ENCODE measurements at places on chromosomes 4 and X.
A peak's percentile ranks its signal among the peaks of the same experiment; 100 is the strongest.

- no peak for DNase-seq
- no peaks in the 10 kb centered on the region for H3K36me3 ChIP-seq
- H3K27ac ChIP-seq = no peak overlapping the region
These were observed 86.7 kb upstream of the C1QTNF7 start for GRCh38 chr4:15340902-15341732.

- no peaks in the 10 kb centered on the region for H3K27me3 ChIP-seq
- H3K4me3 ChIP-seq = no peak overlapping the region
- no peak for DNase-seq
- H3K4me1 ChIP-seq = no peaks in the 10 kb centered on the region
- no peak overlapping the region for H3K27ac ChIP-seq
These were observed 161.1 kb downstream of the TRIML1 start for GRCh38 chr4:188300385-188300784.

GRCh38 chr4:304969-305680, at the start of gene ZNF732:
ZNF732 (minus strand) TSS chr4:305474; CDS start chr4:305310, 164 bp downstream.
- H3K36me3 ChIP-seq = no peaks in the 10 kb centered on the region
- H3K27ac ChIP-seq = no peak within 1 kb of the TSS
- no peaks in the 10 kb centered on the region for H3K4me1 ChIP-seq
- DNase-seq = peak; percentile 69
- H3K4me3 ChIP-seq = peak within 1 kb of the TSS; percentile 29

- no peak for DNase-seq
- no peaks in the 10 kb centered on the region for H3K27me3 ChIP-seq
- H3K4me3 ChIP-seq = no peak overlapping the region
- no peak overlapping the region for H3K27ac ChIP-seq
These were observed 1096.1 kb upstream of the PRKX start for GRCh38 chrX:4809571-4809970.

GRCh38 chr4:136831553-136831952, 700.7 kb downstream of the PCDH18 start:
- DNase-seq = no peak
- H3K4me1 ChIP-seq = no peaks in the 10 kb centered on the region
- no peaks in the 10 kb centered on the region for H3K27me3 ChIP-seq
- H3K27ac ChIP-seq = no peak overlapping the region

DNA sequence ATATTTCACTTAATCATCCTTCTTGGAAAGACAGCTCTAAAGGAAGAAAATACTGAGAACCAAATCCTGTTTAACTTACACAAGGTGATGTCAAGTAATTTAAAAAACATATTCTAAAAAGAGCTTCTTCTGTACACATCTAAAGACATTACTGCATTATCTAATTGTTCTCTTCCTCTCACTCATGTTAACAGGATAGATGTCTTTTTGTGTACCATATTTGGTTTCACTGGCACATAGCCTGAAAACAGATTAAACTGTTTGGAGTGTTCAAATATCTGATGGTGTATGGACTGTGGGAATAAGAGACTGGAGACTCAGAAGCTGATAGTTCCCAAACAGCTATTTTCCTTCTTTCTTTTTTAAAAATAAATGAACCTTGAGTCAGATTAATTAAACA, 213.3 kb upstream of the MAB21L2 start:
- H3K36me3 ChIP-seq = no peaks in the 10 kb centered on the region
- no peaks in the 10 kb centered on the region for H3K27me3 ChIP-seq
- H3K4me3 ChIP-seq = no peak overlapping the region
- H3K4me1 ChIP-seq = no peaks in the 10 kb centered on the region
- no peak overlapping the region for H3K27ac ChIP-seq
- no peak for DNase-seq

GRCh38 chrX:130895299-130895698, 7.7 kb downstream of the ENOX2 start:
- H3K36me3 ChIP-seq = no peaks in the 10 kb centered on the region
- H3K4me1 ChIP-seq = no peaks in the 10 kb centered on the region
- no peak overlapping the region for H3K27ac ChIP-seq
- no peak overlapping the region for H3K4me3 ChIP-seq
- H3K27me3 ChIP-seq = no peaks in the 10 kb centered on the region

DNA sequence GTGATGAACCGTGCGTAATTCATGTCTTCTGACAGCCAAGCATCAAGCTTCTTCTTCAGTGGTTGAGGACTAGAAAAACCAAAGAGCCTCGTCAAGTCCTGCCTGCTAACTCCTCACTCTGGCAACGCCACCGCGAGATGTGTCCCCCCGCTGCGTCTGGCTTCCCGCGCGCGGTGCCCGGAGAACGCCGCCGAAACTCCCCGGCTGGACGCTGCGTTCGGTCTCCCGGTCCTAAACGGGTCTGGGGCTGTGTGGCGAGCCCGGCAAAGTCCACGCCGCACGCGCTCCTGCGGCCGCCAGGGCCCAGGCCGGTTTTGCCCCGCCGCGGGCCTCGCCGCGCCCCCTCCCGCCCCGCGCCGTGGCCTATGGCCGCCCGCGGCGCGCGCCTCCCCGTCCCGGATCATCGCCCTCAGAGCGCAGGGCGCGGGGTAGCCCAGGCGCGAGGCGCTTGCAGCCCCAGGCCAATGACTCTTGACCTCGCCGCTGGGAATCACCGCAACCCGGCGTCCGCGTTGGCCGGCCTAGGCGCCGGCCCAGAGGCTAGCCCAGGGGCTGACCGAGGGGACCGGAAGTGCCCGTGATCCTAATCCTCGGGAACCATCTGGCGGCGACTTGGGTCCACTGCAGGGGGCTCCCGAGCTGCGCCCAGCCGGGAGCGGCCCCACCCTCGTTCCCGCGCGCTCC, at the start of gene AADAT:
Gene AADAT, minus strand, starts transcription at position 289 of the 684 bp plus-strand sequence. Its CDS starts 266 bp downstream, at position 23.
- peak within 1 kb of the TSS; percentile 83 for H3K4me3 ChIP-seq
- no peaks in the 10 kb centered on the region for H3K27me3 ChIP-seq
- no peaks in the 10 kb centered on the region for H3K36me3 ChIP-seq
- no peak for DNase-seq
- no peak within 1 kb of the TSS for H3K27ac ChIP-seq

DNA sequence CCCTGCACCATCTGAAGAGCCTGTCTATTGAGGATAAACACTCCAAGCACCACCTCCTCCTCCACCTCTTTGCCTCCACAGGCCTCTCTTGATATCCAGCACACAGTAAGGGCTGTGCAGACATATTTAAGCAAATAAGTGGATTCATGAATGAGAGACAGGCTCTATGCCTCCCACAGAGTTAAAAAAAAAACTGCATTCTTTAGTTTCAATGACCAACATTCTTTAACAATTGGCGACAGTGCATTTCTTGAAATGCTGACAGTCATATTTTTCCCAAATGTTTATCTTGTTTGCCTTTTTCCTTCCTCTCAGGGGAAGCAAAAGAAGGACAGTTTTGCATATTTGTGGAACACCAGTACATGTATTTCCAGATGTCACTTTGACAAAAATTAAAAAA, 38.6 kb downstream of the MXRA5 start:
- no peaks in the 10 kb centered on the region for H3K27me3 ChIP-seq
- no peak for DNase-seq
- no peaks in the 10 kb centered on the region for H3K36me3 ChIP-seq
- no peak overlapping the region for H3K27ac ChIP-seq
- H3K4me1 ChIP-seq = no peaks in the 10 kb centered on the region
- no peak overlapping the region for H3K4me3 ChIP-seq

DNA sequence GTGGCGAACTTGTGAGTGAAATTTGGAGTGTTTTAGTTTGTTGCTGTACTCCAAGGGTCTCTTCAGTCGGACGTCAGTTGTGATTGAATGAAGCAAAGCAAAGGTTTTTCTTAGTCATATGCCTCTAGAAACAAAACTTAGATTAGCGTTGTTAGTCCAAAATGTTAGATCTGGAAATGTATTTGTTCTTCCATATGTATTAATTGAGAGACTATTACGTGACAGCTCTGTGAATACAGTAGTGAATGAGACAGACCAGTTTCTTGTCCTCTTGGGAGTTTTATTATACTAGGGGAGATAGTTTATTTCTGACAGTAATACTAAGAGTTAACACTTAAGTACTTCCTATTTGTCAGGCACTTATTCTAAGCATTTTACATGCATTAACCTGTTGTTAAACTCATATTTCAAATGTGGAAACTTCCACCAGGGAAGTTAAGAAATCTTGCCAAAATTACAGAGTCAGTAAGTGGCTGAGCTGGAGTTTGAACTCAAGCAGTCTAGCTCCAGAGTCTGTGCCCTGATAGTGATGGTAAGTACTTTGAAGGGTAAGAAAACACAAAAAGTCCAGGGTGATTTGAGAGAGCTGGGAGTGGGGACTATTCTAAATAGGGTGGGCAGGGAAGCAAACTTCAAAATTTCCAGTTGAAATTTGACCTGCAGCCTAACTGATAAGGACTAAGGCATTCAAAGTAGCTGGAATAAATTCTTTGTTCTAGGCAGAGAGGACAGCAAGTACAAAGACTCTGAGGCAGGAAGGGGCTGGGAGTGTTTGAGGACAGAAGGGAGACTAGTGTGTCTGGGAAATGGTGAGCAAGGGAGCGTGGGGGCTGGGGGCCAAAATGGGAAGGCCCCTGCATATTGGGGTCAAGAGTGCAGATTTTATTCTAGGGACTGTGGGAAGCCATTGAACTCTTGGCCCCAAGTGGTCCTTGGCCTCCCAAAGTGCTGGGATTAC, 17.0 kb downstream of the ADD1 start:
- H3K27ac ChIP-seq = peak overlapping the region; percentile 52
- peaks cover 4% of the 10 kb centered on the region for H3K4me1 ChIP-seq
- no peak for DNase-seq
- H3K36me3 ChIP-seq = no peaks in the 10 kb centered on the region
- no peaks in the 10 kb centered on the region for H3K27me3 ChIP-seq

DNA sequence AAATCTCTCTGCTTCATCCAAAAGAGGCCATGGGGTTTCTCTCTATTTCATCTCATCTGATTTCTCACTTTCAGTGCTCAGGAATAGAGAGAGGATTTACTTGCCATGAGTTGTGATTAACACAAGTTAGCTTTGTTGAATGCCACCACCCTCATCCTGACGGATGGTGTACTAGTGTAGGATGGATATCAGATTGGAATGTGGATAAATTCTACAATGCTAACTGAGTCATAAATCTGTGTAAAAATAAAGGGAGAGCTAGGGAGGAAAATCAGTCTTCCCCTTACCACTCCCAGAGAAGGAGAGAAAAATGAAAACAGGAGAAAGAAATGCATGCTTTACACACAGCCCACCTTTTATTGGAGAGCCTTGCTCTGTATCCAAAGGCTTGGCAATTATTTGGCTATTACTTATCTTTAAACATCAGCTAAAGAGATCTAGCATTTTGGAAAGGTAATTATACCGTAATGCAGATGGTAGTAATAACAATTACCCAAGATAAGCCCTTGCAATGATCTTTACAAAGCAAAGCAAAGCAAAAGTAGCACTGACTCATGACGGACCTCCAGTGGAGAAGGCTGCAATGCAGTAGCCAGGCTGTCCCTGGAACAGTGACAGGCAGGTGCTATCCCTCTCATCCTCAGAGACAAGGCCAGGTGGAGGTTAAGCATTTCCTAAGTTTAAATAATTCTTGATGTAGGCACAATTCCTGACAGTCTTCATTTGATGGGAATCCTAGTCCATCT, 306.3 kb upstream of the PPARGC1A start:
- H3K27ac ChIP-seq = no peak overlapping the region
- H3K27me3 ChIP-seq = no peaks in the 10 kb centered on the region
- H3K4me1 ChIP-seq = no peaks in the 10 kb centered on the region
- H3K4me3 ChIP-seq = no peak overlapping the region
- H3K36me3 ChIP-seq = no peaks in the 10 kb centered on the region
- DNase-seq = no peak

- no peak overlapping the region for H3K27ac ChIP-seq
- no peak for DNase-seq
- H3K4me3 ChIP-seq = no peak overlapping the region
- H3K27me3 ChIP-seq = no peaks in the 10 kb centered on the region
- peaks cover 4% of the 10 kb centered on the region for H3K36me3 ChIP-seq
- H3K4me1 ChIP-seq = no peaks in the 10 kb centered on the region
These were observed 56.7 kb downstream of the NAF1 start for GRCh38 chr4:163109967-163110366.

DNA sequence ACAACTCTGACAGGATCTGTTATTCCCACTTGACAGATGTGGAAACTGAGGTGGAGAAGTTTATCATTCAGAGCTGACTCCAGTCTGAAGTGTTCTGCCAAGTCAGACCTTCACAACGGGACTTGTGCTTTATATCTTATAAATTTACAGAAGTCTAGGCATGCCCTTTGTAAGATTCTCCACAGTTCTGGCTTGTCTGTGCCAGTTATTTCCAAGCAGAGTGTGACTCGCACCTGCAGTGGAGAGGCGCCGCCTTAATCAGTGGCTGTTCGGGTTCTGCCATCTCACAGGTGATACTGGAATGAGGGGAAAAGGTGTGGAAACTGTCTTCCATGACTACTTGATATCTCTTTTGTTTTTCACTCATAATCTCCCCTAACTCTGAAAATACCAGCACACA, 63.2 kb downstream of the CPEB2 start:
- H3K27ac ChIP-seq = no peak overlapping the region
- H3K27me3 ChIP-seq = no peaks in the 10 kb centered on the region
- H3K4me1 ChIP-seq = no peaks in the 10 kb centered on the region
- DNase-seq = no peak
- H3K4me3 ChIP-seq = no peak overlapping the region
- H3K36me3 ChIP-seq = no peaks in the 10 kb centered on the region

- H3K27ac ChIP-seq = peak overlapping the region; percentile 100
- no peaks in the 10 kb centered on the region for H3K4me1 ChIP-seq
- H3K36me3 ChIP-seq = no peaks in the 10 kb centered on the region
These were observed 1.6 kb upstream of the SETD7 start for GRCh38 chr4:139557556-139558110.

GRCh38 chr4:70236125-70236524, 6.3 kb upstream of the CSN3 start:
- H3K27ac ChIP-seq = no peak overlapping the region
- DNase-seq = no peak
- no peaks in the 10 kb centered on the region for H3K36me3 ChIP-seq

DNA sequence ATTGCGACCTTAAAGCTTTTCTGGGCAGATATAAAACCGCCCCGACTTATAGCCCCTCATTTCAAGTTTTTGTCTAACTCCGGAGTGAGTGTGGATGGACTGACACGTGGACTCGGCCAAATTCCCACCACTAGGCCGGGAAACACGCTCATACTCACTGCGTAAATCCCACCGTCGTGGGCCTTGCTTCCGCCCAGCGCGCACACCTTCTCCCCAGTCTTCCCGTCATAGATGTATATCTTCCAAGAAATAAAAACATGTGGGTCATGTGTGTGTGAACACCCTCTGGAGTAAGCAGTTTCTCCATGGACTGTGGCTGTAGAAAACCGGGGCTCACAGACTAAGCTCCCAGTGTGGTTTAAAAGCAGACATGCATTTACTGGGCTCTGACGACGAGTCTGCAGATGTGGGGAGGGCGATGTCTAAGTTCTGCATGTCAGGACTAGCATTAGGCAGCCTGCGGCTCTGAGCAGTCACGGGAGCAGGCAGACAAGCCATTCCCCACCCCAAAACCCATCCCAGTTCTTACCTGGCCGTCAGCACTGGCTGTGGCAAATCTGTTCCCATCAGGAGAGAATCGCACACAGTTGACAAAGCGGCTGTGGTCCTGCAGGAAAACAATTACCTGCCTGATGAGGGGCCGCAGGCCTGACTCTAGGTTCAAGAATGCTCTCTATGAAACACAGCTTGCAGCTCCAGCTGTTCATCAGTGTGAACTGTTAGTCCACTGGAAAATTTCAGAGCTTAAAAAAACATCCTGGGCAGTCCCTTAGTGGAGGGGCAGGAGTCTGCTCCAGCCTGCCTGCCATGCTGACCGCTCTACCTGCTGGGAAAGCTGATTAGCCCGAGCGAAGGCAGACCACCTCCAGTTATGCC, 28.2 kb downstream of the WDR1 start:
- H3K36me3 ChIP-seq = no peaks in the 10 kb centered on the region
- H3K4me3 ChIP-seq = no peak overlapping the region
- peaks cover 6% of the 10 kb centered on the region for H3K4me1 ChIP-seq
- no peak for DNase-seq
- H3K27ac ChIP-seq = no peak overlapping the region

- H3K4me1 ChIP-seq = no peaks in the 10 kb centered on the region
- H3K27ac ChIP-seq = no peak overlapping the region
- H3K36me3 ChIP-seq = no peaks in the 10 kb centered on the region
- H3K4me3 ChIP-seq = no peak overlapping the region
These were observed 400.1 kb upstream of the CPEB2 start for GRCh38 chr4:14602206-14602605.

Data from breast epithelium (tissue), 4 donors.